ENCODE measurements at places on chromosomes 1 and 21. TPM values are rescaled to one million over a fixed set of nuclear protein-coding genes. Genes with fewer than 3 reads are reported as not detected.
A peak's percentile ranks its signal among the peaks of the same experiment; 100 is the strongest.

DNA sequence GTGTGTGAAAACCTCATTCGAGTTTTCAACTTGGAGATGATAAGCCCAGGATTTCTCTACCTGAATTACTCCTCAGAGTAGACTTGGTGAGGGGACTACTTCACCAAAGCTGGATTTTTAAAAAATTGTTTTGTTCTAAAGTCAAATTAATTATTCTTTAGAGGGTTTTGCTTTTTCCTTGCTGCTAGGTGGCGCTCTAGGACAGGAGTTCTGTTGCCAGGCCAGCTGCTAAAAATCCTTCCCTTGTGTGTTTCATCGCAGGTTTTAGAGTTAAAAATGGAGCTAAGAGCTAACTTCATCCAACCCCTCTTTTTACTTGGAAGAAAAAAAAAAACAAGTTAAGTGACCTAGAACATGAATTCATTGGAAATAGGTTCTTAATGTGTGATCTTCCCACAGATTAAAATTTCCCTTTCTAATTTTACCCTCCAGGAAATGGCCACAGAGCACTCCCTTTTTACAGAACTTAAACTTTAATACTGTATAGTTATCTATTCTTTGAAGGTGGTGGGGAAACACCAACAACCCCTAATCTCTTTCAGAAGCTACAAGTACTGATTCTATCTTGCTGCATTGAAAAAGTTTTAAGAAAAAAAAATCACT is 36.7 kb upstream of the FAM163A start:
- DNase-seq = no peak

The PLPPR4 gene
- total RNA-seq = 1.2 TPM

DNA sequence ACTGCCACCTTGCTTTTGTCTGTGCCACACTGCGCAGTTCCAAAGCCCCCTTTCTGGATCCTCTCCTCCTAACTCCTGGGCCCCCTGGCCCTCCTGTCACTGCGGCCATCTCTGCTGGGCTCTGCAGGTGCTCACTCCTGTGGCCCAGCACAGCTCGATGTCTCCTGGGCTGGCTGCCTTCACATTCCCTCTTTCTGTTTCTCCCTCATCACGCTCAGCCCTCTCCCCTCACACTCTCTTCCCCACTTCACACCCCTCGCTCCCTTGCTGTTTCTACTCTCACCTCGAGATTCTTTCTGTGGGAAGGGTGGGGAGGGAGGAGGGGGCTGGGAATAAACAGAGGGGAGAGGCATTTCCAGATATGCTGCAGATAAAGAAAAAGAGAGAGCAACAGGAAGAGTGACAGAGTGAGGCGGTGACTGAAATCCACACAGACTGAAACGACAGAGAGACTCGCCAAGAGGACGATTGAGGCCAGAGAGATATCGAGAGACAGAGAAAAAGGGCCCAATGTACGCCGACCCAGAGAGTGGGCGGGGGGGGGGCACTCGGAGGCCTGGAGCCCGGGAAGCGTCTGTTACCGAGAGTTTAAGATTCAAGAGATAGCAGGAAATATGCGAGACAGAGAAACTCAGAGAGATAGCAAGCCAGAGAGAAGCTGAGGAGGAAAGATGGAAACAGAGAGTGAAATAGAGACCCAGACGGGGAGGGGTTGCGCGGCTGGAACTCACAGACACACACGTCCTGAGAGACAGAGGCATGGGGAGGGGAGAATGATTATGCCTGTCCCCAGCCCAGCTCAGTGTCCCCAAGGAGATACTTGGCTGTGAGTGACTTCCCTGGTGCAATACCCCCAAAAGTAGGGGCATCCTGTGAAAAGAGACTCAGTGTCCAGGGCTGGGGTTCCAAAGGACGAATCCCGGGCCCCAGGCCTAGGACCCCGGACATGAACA is 666 bp downstream of the CSF3R start:
- no peak for DNase-seq

DNA sequence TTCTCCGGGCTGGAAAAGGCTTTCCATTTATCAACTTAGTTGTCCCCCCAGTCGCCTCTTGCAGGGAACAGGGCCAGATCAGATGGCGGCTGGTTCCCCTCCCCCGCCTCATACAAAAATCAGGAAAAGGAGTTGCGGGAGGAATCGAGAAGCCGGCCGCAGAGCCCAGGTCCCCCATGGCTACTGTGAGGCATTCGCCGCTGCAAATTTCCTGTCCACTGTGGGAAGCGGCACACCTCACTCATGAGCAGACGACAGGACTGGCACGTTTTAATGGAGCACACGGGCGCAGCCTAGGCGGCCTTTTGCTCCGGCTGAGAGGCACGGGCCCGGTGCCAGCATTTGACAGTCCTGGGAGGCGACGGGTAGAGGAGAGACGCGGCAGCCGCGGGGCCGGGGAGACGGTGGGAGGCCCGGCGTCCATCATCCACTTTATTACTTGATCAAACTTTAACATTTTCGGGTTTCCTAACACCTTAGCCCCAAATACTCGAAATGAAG is 1.1 kb downstream of the GNG4 start:
- peak; percentile 26 for DNase-seq

DNA sequence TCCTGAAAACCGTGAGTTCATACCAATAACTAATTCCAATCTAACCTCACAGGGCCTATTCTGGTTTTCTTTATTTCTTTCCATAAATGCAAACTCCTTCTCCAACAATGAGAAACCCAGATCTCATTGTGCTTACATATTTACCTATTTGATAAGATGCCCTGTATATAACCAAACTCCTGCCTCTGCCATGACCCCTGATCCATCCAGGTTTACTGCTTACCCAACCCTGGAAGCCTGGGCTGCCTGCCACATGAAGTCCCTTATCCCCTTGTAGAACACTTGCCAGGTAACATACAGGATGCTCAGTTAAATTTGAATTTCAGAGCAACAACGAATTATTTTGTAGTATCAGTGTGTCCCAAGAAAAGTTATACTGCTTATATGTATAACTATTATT is 766.1 kb downstream of the LTN1 start:
- DNase-seq = no peak

DNA sequence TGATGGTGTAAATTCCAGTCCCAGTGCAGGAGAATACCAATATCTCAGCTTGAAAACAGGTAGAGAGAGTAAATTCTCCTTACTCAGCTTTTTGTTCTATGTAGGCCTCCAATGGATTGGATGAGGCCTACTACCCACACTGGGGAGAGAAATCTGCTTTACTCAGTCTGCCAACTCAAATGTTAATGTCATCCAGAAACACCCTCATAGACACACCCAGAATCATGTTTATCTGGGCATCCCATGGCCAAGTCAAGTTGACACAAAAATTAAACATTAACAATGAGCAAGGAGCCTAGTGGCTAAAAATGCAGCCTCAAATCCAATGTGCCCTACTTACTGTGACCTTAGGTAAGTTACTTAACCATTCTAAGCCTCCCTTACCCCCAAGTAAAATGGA is 6.9 kb upstream of the HLX start:
- no peak for DNase-seq
